ENCODE measurements at places on chromosomes 5 and 9.

DNA sequence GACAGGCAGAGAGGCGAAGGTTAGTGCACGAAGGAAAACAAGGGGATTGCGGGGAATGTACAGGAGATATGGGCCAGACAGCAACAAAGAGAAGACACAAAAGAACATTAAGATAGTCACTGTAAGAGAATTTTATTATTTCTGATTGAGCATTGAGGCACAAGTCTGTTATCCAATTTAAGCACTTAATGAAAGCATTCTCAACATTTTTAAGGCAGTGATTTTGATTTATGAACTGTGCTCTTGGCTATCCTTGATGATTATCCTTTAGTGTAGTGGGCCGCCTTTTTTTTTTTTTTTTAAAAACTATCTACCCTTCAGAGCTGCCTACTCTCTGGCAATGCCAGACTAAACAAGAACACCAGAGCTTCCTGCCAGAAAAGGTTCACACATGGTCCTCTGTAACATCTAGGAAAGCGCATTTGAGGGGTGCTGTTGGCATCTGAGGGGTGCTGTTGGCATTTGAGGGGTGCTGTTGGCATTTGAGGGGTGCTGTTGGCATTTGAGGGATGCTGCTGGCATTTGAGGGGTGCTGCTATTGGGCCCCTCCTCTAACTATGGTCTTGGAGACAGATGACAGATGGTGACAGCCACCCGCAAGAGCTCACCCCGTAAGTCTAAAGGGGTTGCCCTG lies 3.0 kb downstream of the DAP start:
- DNase-seq: no peak

DNA sequence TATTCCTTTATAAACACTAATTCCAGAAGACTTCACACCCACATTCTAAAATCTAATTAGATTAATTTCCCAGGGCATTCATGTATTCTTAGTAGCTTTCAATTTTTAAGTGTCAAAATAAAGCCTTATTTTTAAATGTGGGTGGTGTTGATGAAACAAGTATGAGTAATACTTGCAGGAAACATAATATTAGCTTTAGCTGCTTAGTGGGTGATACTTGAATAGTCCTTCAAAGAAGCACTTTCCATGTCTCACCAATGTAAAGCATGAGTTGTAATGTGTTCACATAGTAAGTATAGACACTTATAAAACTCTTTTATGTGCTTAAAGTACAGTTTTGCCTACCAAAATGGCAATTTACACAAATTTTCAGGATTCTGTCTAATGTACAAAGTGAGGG lies 6.9 kb downstream of the FNBP1 start:
- no peak for DNase-seq

- no peak for DNase-seq
Measured at GRCh38 chr5:89191374-89191773, 308.4 kb upstream of the MEF2C start.

DNA sequence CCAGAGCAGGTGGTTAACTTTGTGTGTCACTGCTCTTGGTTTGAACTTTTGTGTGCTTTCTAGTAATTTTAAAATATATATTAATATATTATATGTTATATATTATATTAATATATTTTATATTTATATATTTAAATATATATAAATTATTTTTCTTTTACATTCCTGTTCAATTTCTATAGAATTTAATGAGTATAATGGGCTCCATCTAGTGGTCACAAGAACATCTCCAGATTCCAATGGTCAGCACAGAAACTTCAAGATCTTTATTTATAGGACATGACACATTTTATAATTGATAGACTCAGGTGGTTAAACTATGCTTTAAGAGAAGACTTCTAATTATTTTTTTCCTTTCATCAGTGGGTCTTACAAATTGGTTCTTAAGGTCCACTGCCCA lies 39.1 kb downstream of the COL23A1 start:
- no peak for DNase-seq

GRCh38 chr5:44574678-44575077 lies 185.5 kb upstream of the FGF10 start:
- no peak for DNase-seq
